Placental epithelial cell (primary cell): ENCODE measurements at places on chromosomes 7 and 10. TPM values are rescaled to one million over a fixed set of nuclear protein-coding genes. Genes with fewer than 3 reads are reported as not detected.

PDSS1 gene
- 3.5 and 4.0 TPM in 2 replicates for total RNA-seq

SEMA4G gene
- 0.79 and 1.7 TPM in 2 replicates for total RNA-seq

RBP4 gene
- total RNA-seq, result 0.79 and 2.2 TPM in 2 replicates

DPP6 gene
- total RNA-seq, result under 0.01 TPM in 1 of 2 replicates, not detected in the other

GIMAP1 gene
- not detected in 2 replicates for total RNA-seq

TUBB8 gene
- not detected in 2 replicates for total RNA-seq

FKBP6 gene
- not detected in 2 replicates for total RNA-seq

TRDMT1 gene
- 5.1 and 9.4 TPM in 2 replicates for total RNA-seq

DGKI gene
- 4.3 and 5.2 TPM in 2 replicates for total RNA-seq

FAM25A gene
- not detected in 2 replicates for total RNA-seq

IDE gene
- total RNA-seq, result 14.5 and 32.3 TPM in 2 replicates

CYP3A7 gene
- total RNA-seq, result 0.22 TPM in 1 of 2 replicates, not detected in the other

ACBD7 gene
- under 0.01 and 0.98 TPM in 2 replicates for total RNA-seq

DNAJC12 gene
- not detected in 2 replicates for total RNA-seq
